Suprapubic skin (tissue), 4 donors: ENCODE measurements at places on chromosomes 6 and 20. TPM values are rescaled to one million over a fixed set of nuclear protein-coding genes. Genes with fewer than 3 reads are reported as not detected.

DNA sequence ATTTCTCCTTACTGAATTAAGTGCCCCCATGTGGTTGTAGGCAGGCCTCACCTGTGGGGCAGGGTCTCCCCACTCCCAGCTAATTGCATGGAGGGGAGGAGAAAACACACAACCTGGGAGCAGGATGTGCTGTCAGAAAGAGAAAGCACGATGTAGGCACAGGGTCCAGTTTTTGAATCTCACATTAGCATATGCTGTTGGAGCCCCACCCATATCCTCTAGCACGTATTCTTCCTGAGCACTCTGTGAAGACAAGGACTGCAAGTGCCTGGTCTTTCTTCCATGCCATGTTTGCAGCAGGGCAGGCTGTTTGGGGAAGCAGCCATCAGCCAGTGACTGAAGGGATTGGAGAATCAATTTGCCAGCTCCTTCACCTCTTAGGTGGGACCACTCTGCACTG, 108.2 kb downstream of the CFAP61 start:
- no peak for DNase-seq

Gene TFB1M
- 11.7 TPM for total RNA-seq

Gene DUSP15
- total RNA-seq = 2.4 TPM

Gene NFS1
- 50.9 TPM for total RNA-seq
